ENCODE measurements at places on chromosomes 6 and 20.

DNA sequence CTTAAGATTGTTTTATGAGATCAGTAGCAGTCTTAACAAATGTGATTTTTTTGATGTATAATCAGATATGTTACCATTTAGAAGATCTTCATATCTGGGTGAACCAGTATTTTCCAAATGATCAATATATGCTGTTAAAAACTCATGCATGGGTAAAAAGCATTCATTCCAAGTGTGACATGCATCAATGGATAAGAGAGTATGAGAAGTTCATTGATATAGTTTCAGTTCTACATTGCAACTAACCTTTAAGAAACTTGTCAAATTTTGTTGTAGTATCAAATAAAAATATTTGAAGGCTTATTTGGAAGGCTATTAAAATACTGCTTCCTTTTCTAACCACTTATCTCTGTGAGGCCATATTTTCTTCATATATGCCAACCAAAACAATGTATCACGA is 117.7 kb downstream of the FIG4 start:
- DNase-seq, result no peak

- DNase-seq, result no peak
Measured at GRCh38 chr6:89553431-89553830, 85.1 kb downstream of the LYRM2 start.

GRCh38 chr6:2971420-2972218 is at the start of gene SERPINB6:
TSS of gene SERPINB6 (minus strand) at chr6:2971567. CDS start at chr6:2959332, 12,235 bp downstream.
- no peak for DNase-seq

GRCh38 chr20:54044156-54044555 is 26.2 kb downstream of the BCAS1 start:
- DNase-seq, result no peak

GRCh38 chr20:48126227-48126740 is 341.0 kb upstream of the SULF2 start:
- DNase-seq, result no peak

GRCh38 chr6:34027445-34027936 is 118.4 kb downstream of the GRM4 start:
- DNase-seq, result peak; percentile 48

DNA sequence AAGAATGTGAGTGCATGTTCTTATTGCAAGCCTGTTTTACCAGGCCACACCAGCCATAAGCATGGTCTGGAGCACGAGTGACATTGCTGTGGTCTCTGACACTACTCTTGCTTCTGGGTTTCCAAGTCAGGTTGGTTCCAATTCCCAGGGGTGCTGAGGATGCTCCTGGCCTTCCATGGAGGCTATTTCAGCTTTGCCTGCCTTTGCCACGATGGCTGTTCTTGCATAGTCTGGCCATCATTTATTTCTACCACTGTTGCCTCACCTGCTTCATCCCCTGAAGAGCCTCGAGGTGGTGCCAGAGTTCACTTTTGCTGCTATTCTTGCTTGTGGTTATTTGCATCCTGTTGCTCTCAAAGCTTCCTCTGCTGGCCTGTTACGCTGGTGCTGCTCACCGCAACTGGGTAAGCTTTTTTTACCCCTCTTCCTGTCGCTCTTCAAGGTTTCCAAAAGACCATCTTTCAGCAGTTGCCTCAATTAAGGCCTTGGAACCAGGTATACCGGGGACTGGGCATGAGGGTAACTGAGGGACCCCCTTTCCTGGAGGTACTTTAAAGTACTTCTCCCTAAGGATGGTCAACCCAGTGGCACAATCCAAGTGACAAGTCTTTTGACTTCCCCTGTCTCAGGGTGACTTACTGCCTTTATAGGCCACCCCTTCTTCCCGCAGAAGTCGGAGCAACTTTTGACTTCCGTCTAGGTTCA is 64.5 kb downstream of the AKAP7 start:
- DNase-seq, result peak; percentile 43

GRCh38 chr20:37954626-37955025 is 51.7 kb downstream of the VSTM2L start:
- DNase-seq, result no peak

DNA sequence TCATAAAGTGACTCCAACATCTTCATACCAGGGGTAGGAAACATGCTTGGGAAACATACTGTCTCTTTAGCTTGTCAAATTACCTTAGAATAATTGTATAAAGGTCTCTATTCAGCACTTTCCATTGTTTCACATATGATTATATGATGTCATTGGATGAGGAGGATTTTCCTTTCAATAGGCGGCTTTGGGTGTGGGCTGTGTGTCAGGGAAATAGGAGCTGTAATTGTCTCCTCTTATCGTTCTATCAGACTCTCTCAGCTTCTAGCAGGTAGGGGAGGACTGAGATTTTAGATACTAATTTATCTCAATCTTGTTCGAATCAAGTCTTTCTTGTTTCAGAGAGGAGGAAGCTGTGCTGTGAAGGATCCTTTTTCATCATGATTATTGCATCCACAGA is 179.4 kb upstream of the OLIG3 start:
- DNase-seq, result no peak

- no peak for DNase-seq
Measured at GRCh38 chr6:42280966-42281533, 63.4 kb upstream of the MRPS10 start.

GRCh38 chr6:69624944-69625343 is 171.9 kb downstream of the LMBRD1 start:
- DNase-seq, result no peak

DNA sequence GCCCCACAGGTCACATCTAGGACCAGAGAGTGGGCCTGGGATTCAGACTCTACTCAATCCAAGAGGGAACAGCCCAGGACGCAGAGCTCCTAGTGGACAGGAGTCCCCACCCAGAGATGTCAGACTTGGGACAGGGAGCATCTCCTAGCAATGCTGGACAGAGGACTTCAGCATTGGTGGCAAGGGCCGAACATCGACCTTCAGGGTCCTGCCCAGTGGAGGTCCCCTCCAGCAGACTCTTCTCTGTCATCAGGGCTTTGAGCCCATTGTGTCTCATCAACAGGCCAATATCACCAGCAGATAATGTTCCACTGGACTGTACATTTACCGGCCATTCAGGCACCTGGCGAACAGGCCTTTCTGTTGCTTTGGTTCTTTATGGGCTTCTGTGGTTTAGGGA is 159.8 kb upstream of the SNX9 start:
- no peak for DNase-seq

DNA sequence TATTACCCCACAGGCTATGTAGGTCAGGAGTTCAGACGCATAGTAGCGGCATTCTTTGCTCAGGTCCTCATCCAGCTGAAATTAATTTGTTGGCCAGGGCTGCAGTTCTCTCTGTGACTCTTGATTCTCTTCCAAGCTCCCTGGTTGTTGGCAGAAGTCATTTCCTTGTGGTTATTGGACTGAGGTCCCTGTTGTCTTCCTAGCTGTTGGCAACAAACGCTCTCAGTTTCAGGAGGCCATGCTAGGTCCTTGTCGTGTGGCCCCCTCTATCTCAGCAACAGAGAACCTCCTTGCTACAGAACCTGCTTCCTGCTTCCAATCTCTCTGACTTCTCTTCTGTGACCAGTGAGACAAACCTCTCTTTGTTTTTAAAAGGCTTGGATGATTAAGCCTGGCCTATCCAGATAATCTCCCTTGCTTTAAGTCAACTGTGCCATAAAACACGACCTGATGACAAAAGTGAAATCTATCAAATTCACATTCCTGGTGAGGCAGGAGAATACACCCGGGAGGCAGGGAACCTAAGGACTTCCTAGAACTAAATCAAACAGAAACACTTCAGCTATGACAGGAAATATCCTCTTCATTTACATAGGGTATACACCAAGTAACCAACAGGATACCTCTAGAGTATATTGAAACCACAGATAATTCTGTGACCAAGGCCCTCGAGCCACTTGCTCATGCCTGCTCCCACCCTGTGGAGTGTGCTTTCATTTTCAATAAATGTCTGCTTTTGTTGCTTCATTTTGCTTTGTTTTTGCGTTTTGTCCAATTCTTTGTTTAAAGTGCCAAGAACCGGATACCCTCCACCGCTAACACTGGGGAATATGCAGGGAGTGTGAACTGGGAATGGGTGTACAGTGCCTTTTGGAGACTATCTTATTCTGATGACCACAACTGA is 196.0 kb downstream of the BTBD3 start:
- no peak for DNase-seq

- DNase-seq, result no peak
Measured at GRCh38 chr6:2129182-2129621, 116.2 kb downstream of the GMDS start.

- DNase-seq, result no peak
Measured at GRCh38 chr20:31606804-31607639, 1.9 kb downstream of the ID1 start.

DNA sequence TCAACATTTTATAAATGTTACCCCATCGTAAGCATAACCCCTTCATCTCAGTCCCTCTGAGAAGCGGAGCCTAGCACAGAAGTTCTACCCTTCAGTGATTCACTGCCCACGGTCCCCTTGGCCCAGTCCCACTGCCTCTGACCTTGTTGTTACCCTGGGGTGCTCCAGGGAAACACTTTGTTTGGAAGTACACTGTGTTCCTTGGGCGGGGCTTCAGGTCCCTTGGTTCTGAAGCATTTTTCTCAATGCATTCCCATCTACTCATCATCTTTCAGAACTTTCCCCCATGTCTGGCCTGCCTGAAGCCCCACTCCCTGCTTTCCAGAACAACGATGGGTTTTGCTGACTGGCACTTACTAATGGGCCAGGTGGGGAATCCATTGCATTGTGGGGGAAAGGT is 296.2 kb downstream of the FOXA2 start:
- DNase-seq, result no peak
